ENCODE measurements at places on chromosomes 2 and 18.

GRCh38 chr2:31088504-31089195, 49.6 kb downstream of the GALNT14 start:
- no peak for DNase-seq

- DNase-seq = no peak
Measured at GRCh38 chr2:75416420-75417342, 144.1 kb downstream of the EVA1A start.

- DNase-seq = no peak
Measured at GRCh38 chr2:16121986-16122390, 181.6 kb downstream of the MYCN start.

- DNase-seq = no peak
Measured at GRCh38 chr2:100143286-100143685, 896 bp upstream of the AFF3 start.

DNA sequence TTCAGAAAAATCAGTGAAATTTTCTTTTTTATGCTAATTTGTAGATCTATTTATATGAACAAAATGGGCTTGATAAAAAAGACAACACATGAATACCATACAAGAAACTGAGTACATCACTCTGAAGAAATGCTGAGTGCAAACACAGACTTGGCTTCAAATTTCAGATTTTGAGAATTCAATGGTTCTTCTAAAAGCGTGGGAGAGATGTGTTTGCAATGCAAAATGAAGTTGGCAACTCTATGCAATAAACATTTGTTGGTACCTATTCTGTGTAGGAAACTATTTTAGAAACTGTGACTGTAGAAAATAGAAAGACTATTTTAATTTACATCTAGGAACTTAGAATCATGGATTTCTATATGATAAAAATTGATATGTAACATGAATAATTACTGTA, 1834.1 kb upstream of the CELF4 start:
- DNase-seq = no peak

- no peak for DNase-seq
Measured at GRCh38 chr18:58402247-58402646, 226.6 kb downstream of the ALPK2 start.

- DNase-seq = no peak
Measured at GRCh38 chr18:11760498-11761167, 71.6 kb downstream of the GNAL start.

DNA sequence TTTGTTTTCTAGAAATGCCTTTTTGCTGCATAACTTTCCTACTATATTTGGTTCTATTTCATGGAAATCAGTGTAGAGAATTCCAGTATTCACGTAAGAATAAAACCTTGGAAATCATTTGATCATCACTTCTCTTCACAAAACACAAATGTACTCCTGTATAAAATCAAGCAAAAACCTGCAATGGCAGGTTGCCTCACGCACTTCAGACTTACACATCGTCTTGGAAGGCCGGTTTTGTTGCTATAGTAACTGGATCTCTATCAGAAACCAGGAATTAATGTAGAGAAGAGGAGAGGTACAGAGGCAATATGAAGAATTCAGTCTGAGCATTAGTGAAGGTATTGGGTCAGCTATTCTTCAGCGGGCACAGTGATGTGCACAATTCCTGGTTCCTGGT, 370.7 kb upstream of the CYRIA start:
- DNase-seq = no peak

DNA sequence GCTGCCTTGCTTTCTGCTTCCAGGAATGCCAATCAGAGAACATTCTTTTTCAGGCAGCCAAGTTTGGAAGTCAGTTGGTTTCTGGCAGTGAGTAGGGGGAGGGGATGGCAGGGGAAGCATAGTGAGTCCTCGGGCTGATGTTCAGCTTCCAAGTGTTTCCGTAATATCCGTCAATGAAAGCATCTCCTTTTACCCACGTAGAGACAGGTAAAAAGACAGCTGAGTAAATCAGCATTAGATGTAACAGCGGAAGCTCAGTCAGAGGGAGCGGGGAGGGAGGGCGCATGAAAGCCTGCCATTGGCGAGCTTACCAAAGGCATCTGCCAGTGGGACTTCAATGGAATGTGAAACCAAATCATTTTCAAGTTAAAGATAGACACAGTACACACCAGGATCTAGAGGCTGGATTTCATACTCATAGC, 117.1 kb upstream of the DTNA start:
- no peak for DNase-seq

DNA sequence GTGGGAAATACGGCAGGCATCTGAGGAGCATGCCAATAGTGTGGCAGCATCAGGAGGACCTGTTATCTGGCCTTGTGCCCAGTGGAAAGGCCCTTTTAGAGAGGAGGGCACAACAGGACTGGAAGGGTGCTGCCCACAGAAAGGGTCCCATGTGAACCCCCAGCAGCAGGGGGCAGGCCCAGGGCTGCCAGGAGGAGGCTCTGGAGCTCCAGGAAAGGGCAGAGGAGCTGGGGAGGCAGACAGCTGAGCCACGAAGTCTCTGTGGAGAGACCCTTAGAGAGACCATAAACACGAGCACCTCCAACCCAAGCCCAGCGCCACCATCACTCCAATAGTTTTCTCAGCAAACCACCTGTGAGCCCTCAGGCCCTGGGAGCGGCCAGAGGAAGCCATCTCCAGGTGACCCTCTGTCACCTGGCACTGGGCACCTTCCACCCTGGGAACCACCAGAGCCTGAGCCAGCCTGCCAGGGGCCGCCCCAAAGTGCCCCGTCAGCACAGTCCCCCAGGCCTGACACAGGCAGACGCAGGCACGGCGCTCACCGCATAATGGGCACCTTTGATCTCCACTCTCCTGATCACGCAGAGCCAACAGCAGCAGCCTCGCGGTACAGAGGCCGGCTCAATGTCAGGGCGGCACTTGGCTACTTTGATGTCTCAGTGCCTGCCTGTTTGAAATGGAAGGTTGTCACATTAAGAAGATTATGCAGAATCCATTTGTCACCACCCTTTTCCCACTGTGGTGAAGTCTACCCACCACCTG, 162.5 kb upstream of the RAB6C start:
- DNase-seq = no peak
